ENCODE measurements at places on chromosomes 5 and 9.

GRCh38 chr5:68290260-68290674 lies 74.7 kb downstream of the PIK3R1 start:
- DNase-seq, result no peak

DNA sequence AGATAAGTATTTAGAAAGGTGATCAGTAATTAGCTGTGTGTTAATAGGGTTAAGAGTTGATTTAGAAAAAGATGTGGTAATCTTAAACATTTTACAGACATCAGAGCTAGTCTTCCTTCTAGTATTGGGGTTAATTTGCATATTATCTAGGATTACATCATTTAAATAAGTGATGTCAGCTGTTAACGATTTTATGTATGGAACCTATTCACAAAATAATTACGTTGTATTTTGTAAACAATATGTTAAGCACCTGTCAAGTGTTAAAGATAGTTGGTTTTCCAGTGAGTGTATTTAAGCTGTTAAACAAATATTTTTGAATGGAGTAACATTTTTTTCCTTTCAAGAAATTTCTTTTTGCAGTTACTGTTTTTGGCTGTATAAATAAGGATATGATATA lies 2.2 kb downstream of the DCP2 start:
- no peak for DNase-seq

GRCh38 chr5:135253601-135254178 lies 145.3 kb downstream of the MACROH2A1 start:
- DNase-seq, result no peak

- DNase-seq, result no peak
Measured at GRCh38 chr9:110287289-110287680, 31.0 kb upstream of the TXN start.

DNA sequence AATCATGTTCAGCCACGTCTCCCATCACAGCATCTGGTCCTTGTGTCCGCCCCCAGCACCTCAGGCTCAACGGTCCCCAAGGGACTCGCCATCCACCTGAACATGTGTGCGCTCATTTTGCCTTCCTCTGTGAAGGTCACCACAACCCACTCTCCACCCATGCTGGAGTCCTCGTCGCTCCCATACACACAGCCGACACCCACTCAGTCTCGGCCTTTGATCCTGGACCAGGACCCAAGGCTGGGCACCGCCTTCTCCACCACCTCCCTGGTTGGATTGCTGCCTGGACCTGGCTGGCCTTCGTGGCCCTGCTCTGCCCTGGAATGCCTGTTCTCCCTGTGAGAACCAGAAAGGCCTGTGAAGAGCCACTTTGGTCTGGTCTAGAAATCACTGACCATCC lies 60.3 kb downstream of the UBE2QL1 start:
- DNase-seq, result no peak
